ENCODE measurements at places on chromosomes 7 and 10. TPM values are rescaled to one million over a fixed set of nuclear protein-coding genes. Genes with fewer than 3 reads are reported as not detected.

The SLC18A2 gene
- total RNA-seq, result 0.04 TPM

The FANK1 gene
- 1.4 TPM for total RNA-seq

The CHRM2 gene
- total RNA-seq, result not detected

The PUS7 gene
- total RNA-seq, result 37.9 TPM

The TMEM248 gene
- 114 TPM for total RNA-seq

The RAMP3 gene
- not detected for total RNA-seq

The LRRC72 gene
- not detected for total RNA-seq

The ADCY1 gene
- 0.26 TPM for total RNA-seq

The LRRD1 gene
- not detected for total RNA-seq

The OGDHL gene
- 0.26 TPM for total RNA-seq

The NKX1-2 gene
- not detected for total RNA-seq

The ZNF804B gene
- total RNA-seq, result not detected

DNA sequence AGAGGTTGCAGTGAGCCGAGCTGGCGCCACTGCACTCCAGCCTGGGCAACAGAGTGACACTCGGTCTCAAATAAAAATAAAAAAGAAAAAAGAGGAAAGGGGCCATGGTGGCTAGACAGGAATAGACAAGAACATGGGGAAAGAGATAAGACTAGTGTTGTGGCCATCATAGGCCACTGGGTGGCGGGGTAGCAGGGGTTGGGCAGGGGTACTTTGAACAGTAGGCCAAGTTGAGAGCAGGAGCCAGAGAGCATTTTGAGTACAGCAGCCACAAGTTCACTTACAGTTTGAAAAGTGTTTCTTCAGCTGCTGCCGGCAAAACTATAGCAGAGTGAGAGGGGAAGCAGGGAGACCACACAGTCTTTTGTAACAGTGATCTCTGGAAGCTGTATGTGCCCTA is 656.0 kb downstream of the CNTNAP2 start:
- DNase-seq, result no peak

- DNase-seq, result no peak
Measured at GRCh38 chr10:6009961-6010360, 32.6 kb upstream of the IL15RA start.

DNA sequence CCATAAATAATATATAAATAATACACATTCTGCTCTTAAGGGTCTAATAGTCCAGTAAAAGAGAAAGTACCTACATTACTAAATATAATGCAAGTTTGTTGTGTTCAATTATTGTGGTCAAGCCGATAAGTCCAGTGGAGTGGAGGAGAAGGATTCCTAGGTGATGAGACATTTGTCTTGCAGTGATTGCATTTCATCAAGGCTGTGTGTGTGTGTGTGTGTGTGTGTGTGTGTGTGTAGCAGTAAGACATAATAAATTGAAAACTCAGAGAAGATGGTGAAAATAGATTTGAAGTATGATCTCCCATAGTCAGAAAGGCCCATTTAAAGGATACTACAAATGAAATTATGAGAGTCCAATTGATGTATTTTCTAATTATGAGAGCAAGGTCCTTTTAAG is 192.5 kb upstream of the SEMA3C start:
- no peak for DNase-seq

DNA sequence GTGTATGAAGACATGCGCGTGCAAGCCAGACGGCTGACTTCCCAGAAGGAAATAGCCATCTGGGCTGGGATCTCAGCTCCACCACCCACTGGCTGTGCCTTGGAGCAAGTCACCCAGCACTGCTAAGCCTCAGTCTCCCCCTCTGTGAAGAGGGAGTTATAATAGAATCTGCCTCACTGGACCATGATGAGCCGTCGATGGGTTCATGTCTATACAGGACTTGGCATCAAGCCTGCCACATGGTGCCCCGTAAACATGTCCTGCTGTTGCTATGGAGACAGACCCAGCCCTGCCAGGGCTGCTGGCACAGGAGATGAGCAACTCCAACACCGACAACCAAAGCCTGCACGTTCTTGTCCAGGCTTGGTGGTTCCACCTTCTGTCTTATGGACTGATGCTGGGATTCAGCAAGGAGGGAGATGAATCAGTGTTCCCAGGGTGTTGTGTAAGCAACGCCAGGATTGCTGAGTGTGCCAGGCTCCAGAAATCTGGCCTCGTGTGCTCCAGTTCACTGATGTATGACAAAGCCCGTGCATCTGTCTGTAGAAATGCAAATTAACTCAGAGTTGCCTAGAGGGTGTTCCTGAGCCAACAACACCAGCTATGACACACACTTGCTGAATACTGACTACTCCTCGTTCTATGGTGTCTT is 5.6 kb downstream of the GPR15LG start:
- no peak for DNase-seq

DNA sequence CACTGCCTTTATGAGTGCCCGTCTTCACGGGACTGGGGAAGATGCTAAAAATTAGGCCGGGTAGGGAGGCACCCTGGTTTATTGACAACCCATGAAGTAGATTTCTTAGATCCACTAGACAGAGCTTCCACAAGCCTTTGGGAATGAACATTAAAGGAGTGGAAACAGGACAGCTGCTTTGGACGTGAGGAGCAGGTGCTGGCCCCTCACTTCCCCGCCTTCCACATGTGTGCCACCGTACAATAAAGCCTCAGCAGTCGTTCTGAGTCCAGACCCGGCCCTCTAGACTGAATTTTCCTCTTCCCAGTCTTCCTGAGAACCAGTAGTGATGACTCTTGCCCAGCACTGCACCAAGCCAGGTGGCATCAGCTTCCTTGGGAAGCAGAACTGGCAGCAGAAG is 282.4 kb downstream of the CELF2 start:
- DNase-seq, result no peak

DNA sequence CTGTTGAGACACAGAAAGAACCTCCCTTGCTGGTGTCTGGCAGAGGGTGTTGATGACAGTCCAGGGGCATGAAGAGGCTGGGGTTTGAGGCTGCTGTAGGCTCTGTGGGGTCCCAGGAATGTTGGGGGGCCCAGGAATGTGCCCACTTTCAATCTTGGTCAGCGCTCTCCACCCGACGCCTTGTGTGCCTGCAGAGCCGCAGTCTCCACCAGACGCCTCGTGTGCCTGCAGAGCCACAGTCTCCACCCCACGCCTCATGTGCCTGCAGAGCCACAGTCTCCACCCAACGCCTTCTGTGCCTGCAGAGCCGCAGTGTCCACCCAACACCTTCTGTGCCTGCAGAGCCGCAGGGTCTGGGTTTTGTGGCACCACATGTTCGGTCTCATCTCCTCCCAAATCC is 84.0 kb downstream of the ADARB2 start:
- no peak for DNase-seq

DNA sequence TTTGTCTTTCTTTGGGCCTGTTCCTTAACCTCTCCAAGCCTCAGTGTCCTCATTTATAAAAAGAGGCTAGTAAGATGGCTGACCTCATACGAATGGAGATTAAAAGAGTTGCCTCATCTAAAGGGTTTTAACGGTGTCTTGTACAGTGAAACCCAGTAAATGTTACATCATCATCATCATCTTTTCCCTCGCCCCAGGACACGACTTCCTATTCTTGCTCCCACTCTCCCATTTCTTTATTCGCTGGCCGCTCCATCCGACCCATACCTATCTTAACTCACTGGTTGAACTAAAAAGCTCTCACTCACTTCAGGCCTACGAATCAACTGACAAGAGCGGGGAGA is 554 bp downstream of the FRA10AC1 start:
- no peak for DNase-seq

GRCh38 chr7:28921822-28922221 is 36.3 kb downstream of the TRIL start:
- peak; percentile 30 for DNase-seq

DNA sequence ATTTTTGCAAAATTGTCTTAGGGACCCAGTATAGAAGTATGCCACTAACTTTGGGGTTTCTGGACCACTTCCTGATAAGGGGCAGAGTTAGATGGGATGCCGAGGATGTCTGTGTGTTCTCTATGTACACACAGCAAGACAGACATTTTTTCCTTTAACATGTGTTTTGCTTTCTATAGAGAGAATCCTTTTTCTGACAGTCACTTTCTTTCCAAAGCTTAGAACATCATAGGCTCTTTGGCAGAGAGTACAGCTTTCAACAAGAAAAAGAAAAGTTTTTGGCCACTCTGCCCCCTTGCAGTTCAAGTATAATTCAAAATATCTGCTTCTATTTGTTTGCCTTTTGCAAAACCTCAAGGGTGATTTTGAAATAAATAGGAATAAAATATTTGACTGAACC is 44.1 kb downstream of the PAPSS2 start:
- DNase-seq, result no peak

DNA sequence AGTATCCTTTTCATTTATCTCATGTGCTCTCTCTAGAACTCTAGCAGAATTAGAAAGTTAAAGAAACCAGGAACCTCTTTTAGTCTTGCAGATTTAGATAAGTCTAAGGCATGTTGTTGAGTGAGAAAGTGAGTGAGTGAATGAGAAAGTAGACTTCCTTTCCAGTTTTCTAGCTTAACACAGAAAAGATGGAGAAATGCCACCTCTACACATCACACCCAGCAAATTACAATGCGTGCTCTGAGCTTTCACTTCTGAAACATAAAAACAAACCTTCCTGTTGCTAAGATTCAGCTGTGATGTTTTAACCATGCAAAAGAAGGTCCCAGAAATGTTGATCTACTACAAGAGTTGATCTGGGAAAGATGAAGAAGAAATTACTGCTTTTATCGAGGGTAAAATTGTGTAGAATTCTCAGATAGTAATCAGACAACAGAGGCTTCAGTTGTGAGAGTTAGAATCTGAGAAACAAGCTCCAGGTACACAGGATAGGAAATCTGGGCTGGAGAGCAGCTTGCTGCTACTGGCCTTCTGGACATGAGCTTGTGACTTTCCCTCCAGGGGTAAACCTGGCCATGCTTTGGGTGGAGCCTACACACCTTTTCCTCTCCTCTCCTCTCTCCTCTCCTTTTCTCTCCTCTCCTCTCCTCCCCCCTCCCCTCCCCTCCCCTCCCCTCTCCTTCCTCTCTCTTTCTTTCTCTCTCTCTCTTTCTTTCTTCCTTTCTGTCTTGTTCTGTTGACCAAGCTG is 4.6 kb downstream of the CYP3A5 start:
- DNase-seq, result no peak

DNA sequence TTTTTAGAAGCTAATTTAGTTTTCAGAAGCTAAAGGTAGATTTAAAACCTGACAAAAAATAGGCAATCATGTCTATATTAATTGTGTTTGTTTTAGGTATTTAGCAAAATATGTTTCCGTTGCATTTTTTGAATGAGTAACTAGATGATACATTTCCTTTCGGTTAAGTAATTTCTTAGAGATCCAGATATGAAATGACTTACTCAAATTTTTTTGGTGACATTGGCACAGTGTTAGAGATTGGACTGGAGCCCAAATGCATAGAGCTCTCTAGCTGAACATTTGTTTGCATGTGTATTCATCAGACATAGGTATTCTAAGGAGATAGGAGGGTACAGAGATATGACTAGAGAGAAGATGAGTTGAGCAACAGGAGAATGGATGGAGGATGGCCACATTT is 1.9 kb downstream of the BUB3 start:
- no peak for DNase-seq

DNA sequence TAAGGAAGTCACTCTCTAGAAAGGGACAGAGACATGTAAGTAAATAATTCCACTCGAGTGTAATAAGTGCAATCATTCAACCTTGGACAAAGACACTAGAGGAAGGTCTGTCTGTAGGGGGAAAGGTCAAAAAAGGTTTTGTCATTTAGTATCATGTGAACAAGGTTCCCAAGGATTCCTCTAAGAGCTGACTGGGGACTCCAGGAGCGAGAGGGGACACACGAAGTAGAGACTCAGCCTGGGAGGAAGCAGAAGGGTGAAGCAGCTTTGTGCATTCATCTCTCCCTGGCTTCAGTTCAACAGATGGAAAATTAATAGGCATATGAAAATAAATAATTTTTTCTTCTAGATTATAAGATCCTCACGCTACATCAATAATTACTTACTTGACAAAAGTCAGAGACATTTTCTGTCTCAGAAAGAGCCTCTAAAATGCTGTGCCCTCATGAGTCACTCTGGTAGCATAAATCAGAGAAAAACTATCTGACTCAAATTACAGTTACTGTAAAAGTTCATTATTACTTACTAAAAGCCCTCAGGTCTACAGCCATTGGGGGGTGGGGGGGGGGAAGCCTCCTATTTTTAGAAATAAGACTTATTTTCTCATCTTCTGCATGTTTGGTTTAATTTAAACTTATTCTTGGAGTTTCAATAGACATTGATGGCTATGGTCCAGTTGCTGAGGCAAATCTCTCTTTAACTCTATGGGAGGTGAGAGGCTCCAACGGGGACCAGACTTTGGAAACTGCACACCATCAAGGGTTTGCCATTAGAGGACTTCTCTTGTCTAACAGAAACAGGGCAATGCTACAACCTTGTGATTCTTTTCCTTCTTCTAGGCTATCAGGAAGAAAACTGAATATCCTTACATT is 275.1 kb upstream of the KLF14 start:
- no peak for DNase-seq

- DNase-seq, result peak; percentile 96
Measured at GRCh38 chr10:110304780-110305421, at the start of gene SMNDC1. SMNDC1 (minus strand) TSS chr10:110304920; CDS start chr10:110303587, 1,333 bp downstream.

GRCh38 chr10:1774796-1775195 is 37.5 kb upstream of the ADARB2 start:
- no peak for DNase-seq

DNA sequence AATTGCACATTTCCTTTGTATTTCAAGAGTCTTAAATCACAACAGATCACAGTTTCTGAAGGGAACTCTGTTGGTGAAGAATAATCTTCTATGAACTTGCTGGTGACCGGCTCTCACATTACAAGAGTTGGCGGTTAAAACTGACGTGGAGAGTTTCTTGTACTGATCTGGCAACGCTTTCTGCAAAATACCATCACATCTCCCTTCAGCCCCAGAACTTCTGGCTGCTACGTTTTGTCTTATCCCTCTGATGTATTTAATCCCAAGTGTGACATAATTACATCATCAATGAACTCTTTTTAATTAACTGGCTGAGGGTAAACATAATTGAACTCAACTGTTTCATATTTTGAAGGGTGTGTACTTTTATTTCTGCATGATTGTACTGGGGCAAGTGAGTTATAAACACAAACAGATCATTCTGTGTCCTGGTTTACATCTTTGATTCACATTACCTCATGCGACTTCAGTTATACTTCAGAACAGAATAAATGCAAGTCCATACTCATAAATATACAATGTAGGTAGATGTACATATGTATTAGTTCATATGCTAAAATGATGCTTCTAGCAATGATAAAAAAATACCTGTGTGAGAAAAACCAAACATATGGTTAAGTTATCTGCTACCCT is 105.1 kb upstream of the NPVF start:
- DNase-seq, result no peak

DNA sequence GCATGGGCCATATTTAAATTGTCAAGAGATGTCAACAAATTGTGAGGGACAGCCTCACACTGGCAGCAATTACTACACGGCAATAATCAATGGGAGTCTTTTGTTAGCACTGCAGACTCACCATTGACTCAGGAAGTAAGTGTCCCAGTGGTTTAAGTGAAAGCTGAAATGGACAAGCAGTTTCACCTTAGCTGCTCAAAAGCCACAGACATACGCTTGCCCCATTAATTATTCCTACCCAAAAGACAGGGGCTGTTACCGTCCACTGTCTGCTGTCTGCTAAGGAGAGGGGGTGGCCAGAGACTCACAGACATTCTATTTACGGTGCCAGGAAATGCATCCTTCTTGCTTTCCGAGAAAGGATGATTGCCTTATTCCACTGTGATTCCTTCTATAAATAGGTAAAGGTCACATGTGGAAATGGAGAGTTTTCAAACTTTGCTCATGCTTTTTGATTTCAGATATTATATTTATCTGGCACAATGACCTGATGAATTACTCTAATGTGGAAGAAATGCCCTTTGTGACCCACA is 309.7 kb upstream of the NFE2L3 start:
- no peak for DNase-seq

GRCh38 chr7:44805950-44806349 is 9.5 kb downstream of the PPIA start:
- DNase-seq, result no peak

- DNase-seq, result no peak
Measured at GRCh38 chr7:110974441-110974840, 116.5 kb upstream of the LRRN3 start.
